ENCODE measurements at places on chromosomes 3 and 15.

DNA sequence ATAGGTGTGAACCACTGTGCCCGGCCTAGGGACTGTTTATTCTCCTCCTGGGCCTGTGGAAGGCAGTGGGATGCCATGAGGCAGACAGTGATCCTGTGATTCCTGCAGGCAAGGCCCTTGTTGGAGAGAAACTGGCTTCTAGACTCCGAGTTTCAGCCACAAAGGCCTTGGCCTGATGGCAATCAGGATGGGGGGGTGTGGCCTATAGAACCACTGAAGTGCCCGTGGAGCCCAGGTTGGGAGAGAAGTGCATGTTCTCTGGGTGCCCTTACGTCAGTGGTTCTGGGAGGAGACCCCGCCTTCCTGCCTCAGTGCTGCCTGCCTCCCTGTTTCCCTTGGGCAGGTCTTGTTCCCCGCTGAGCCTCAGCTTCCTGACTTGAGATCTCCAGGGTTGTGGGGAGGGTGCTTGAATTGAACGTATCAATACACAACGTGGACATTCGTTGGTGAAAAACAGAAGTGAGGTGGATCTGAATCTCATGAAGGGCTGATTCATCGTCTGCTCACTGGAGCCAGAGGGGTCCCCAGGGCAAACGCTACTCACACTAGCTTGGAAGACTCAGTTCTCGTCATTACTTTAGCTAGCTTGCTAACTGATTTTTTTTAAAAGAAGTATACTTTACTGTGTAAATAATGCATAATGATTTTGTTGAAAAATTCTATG lies 31.8 kb downstream of the IRAK2 start:
- no peak for DNase-seq

DNA sequence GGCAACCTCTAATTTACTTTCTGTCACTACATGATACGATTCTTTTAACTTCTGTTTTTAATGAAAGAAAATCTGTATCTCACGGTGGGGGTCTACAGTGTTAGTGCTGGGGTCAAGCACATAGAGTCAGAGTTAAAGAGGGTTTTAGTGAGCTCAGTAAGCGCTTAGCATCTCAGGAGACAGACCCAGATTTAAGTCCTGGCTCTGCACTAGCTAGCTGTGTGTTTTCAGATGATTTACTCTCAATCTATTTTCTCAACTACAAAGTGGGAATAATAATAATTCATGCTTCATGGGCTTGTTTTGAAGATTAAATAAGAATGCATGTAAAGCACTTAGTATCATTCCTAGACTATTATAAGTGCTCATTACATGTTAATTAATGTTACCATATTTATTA lies 63.4 kb upstream of the KBTBD8 start:
- DNase-seq: no peak

GRCh38 chr3:98432575-98432974 lies 30.4 kb upstream of the OR5K1 start:
- no peak for DNase-seq

- no peak for DNase-seq
Measured at GRCh38 chr15:76345880-76346668, 9.5 kb downstream of the ISL2 start.

GRCh38 chr3:171784387-171784786 lies 25.9 kb downstream of the PLD1 start:
- DNase-seq: no peak
